ENCODE measurements at places on chromosomes 5 and 9.
A peak's percentile ranks its signal among the peaks of the same experiment; 100 is the strongest.

GRCh38 chr5:64312491-64312890, 146.8 kb downstream of the RNF180 start:
- no peak for DNase-seq

DNA sequence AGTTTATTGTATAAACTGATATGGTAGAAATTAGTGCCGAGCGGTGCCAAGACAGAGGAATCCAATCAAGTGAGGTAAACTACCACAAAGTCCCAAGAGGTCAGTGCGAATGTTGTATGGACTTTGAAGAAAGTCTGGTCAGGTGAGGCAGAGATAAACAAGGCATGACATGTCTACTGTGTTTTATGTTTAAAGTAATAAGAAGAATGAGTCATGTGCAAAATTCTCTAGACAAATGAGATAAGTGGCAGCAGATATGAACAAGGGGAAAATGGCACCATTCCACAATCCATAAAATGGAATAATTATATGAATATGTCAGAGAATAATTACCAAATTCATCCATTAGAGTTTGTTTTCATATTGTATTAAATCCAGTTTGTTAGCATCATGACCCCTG, 364.1 kb upstream of the CCNH start:
- DNase-seq = no peak

DNA sequence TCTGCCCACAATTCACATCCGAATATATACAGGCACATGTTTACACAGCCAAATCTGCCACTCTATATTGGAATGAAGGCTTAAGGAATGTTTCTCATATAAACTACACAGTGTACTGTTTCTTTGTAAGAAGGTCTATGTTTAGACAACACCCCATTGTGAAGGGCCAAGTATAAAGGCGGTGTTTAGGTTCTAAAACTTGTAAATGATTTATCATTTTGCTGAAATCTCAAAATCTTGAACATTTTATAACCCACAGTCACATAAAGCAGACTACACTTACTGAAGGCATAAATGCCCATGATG, 94.0 kb downstream of the ZNF608 start:
- no peak for DNase-seq

GRCh38 chr9:18361646-18362045, 112.3 kb upstream of the ADAMTSL1 start:
- peak; percentile 60 for DNase-seq

- no peak for DNase-seq
Measured at GRCh38 chr5:16897800-16898199, 38.3 kb downstream of the MYO10 start.

GRCh38 chr9:133361507-133362092, 5.2 kb downstream of the SURF2 start:
- DNase-seq = no peak

- DNase-seq = peak; percentile 28
Measured at GRCh38 chr9:128304136-128304970, 17.9 kb downstream of the TRUB2 start.

GRCh38 chr5:1294835-1295649, at the start of gene TERT:
TSS of gene TERT (minus strand) at chr5:1295068. CDS start at chr5:1294989, 79 bp downstream.
- DNase-seq = no peak

- DNase-seq = no peak
Measured at GRCh38 chr9:88915916-88916315, 75.4 kb upstream of the S1PR3 start.

DNA sequence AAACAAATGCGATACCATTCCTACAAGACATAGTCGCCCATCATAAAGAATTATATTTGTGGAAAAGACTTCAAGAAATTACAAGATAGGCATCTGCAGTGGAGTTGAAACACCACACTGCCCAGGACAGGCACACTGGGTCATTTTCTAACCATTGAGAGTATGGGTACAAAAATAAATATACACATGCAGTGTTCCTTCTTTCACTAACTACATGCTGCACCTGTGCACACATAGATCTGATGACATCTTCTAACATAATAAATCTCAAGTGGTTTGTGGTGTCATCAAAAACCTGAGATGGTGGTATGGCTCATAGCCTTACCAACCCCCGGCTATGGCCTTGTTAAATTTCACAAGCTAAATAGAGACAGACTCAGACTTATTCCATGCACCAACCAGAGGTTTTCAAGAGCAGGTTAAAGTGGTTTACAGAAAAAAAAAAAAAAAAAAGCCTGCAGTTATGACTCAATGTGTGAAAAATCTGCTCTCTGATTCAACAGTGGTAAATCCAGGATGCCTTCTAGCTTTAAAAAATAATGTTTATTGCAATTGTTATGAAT, 12.4 kb upstream of the NFIB start:
- DNase-seq = peak; percentile 79

GRCh38 chr5:142906863-142907671, 136.9 kb downstream of the ARHGAP26 start:
- peak; percentile 72 for DNase-seq

DNA sequence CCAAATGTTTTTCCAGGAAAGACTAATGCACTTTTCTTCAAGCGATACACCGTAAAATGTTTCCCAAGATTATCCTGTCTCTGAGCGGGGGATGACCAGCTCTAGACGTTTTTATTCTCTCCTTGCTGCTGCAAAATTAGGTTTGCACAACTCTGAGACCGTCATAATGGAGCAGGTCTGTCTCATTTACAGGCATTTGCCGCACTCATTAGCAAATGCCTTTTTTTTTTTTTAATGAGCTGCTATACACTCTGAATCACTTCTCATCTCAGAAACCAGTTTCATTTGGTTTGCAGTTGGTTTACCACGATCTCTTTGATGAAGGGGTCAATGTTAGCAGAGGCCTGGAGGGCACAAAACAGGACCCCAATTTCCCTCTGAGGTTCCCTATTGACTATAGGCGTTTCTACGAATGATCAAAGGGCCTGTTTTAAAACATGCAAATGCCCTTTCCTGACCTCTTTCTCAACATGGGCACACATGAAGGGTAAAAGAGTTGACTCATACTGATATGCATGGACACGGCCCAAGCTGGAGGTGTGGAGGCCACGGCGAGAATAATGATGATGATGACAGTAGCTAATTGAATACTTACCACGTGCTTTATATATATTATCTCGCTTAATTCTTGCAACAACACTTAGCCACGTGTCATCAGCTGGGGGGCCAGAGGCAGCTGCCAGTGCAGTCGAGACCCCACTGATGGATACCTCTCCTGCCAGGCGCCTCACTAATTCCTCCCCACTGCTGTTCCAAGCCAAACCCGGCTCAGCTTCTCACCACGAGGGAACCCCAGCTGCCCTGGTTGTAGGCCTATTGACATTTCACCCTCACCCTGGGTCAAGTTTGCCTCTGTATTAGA, 89.9 kb upstream of the PTCH1 start:
- no peak for DNase-seq

Data from fibroblast of skin of right biceps (primary cell).